ENCODE measurements at places on chromosomes 16 and 17.

DNA sequence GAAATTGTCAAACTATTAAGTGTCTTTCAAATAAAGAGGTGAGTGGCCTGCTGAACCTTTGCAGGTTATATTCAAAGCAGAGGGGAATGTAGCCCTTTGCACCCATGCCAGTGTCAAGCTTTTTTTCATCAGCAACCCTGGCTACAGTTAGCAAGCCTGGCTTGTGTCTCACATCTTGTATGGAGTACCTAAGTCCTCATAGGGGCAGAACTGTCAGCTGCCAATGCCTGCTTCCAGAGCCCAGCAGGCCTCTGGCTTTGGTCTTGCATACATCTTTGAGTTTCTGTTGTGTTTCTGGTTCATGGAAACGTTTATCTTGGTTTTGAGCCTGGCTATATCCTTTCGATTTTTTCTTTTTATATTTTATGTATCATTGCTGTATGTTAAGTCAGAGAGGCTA, 26.8 kb downstream of the REXO5 start:
- peaks cover 47% of the 10 kb centered on the region for H3K36me3 ChIP-seq
- no peaks in the 10 kb centered on the region for H3K4me1 ChIP-seq
- H3K27ac ChIP-seq = no peak overlapping the region

DNA sequence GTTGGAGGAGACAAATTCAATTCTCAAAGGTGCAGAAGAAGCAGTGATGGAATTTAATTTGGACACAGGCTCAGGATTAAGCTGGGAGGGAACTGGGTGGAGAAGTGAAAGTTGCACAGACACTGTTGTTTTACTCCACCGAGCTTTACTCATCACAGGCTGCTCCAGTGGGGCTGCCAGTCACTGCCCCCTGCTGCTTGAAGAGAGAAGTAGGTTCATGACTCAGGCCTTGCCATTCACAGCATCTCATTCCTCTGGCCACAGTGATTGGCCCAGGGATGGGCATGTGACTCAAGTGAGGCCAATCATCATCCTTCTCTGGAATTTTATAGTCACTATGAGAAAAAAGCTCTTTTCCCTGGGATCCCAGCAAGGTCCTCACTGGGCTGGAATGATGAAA, 11.8 kb downstream of the GNAO1 start:
- no peaks in the 10 kb centered on the region for H3K36me3 ChIP-seq
- peaks cover 3% of the 10 kb centered on the region for H3K27me3 ChIP-seq
- H3K27ac ChIP-seq = no peak overlapping the region
- H3K4me3 ChIP-seq = no peak overlapping the region

GRCh38 chr17:49567871-49568694, 7.6 kb upstream of the NXPH3 start:
- no peaks in the 10 kb centered on the region for H3K36me3 ChIP-seq
- DNase-seq = peak; percentile 91
- H3K4me3 ChIP-seq = peak overlapping the region; percentile 54
- peak overlapping the region; percentile 42 for H3K27ac ChIP-seq

DNA sequence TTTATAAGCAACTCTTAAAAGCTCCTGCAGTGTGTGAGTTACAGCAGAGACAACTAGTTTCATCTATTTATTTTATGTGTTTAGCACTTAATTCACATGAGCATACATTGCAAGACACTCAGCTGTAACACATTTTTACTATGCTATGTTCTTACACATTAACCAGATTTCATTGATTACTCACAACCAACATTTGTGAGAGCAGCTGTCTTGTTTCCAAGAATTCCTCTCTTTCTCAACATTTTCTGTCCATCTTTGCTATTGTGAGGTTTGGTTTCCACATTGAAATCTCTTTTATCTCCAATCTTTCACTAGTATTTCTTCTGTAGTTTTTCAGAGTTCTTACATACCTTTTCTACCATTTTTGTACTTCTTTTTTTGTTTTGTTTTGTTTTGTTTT, 51.2 kb downstream of the COPRS start:
- no peak for DNase-seq
- no peaks in the 10 kb centered on the region for H3K4me1 ChIP-seq
- H3K27ac ChIP-seq = no peak overlapping the region
- H3K36me3 ChIP-seq = no peaks in the 10 kb centered on the region

DNA sequence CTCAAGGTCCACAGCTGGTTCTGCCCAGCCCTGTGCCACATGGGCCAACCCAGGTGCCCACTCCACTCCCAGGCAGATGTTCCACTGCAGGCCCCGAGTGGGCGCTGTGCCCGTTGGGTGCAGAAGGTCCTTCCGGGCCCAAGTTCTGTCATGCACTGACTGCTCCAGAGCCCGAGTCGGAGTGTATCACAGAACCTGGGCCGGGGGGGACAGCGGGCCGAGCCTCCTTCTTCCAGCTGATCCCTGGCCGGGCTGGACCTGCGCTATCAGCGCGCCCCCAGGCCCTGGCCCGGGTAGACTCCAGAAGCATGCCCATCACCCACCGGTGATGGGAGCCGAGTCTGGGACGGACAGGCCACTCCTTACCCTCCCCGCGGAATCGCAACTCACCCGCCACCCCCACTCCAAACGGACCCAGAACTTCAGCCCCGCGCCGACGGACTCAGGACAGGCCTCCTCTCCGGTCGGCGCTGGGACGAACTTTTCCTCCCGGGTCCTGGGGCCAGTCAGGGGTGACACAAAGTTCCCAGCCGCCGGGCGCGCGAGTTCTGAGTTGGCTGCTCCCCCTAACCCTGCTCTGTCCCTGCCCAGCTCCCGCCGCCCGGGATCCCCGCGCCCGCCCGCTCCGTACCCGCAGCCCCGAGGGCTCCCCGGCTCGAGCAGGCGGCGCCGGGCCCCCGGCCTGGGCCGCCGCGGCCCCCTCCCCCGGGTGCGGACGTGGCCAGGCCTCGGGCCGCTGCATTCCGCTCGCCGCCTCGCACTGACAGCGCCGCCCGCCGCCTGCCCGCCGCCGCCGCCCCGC, at the start of gene COPZ2:
COPZ2 (minus strand) TSS at position 762 of the 802 bp plus-strand sequence; CDS start at position 742, 20 bp downstream.
- DNase-seq = peak; percentile 72
- H3K4me3 ChIP-seq = peak within 1 kb of the TSS; percentile 76
- H3K36me3 ChIP-seq = no peaks in the 10 kb centered on the region
- H3K27ac ChIP-seq = peak within 1 kb of the TSS; percentile 75

GRCh38 chr17:31687505-31688126, 171.4 kb downstream of the COPRS start:
- H3K36me3 ChIP-seq = no peaks in the 10 kb centered on the region
- H3K27ac ChIP-seq = no peak overlapping the region
- no peak overlapping the region for H3K4me3 ChIP-seq
- H3K27me3 ChIP-seq = peaks cover 19% of the 10 kb centered on the region
- no peak for DNase-seq

DNA sequence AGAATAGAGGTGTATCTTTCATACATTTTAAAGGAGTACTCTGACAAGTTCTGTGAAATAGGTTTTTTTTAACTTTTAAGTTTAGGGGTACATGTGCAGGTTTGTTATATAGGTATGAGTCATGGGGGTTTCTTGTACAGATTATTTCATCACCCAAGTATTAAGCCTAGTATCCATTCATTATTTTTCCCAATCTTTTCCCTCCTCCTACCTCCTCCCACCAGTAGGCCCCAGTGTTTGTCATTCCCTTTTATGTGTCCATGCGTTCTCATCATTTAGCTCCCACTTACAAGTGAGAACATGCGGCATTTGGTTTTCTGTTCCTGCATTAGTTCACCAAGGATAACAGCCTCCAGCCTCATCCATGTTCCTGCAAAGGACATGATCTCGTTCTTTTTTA, 175.5 kb downstream of the CYB561 start:
- no peak for DNase-seq
- H3K27ac ChIP-seq = no peak overlapping the region
- H3K4me3 ChIP-seq = no peak overlapping the region
- peaks cover 10% of the 10 kb centered on the region for H3K4me1 ChIP-seq

DNA sequence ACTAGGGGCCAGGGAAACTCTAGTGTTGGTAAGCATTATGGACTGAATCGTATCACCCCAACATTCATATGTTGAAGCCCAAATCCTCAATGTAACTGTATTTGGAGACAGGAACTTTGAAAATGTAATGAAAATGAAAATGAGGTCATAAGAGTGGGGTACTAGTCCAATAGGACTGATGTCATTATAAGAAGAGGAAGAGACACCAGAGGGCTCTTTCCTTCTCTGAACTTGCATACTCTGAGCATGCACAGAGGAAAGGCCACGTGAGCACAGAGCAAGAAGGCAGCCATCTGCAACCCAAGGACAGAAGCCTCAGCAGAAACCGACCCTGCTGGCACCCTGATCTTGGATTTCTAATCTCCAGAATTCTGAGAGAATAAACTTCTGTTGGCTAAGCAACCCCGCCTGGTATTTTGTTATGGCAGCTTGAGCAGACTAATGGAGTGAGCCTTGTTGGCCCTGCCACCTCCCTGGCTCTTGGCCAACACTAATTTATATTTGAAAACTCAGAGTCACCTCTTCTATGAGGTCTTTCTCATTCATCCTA, 273.4 kb downstream of the NTN1 start:
- no peak overlapping the region for H3K27ac ChIP-seq
- H3K36me3 ChIP-seq = no peaks in the 10 kb centered on the region

DNA sequence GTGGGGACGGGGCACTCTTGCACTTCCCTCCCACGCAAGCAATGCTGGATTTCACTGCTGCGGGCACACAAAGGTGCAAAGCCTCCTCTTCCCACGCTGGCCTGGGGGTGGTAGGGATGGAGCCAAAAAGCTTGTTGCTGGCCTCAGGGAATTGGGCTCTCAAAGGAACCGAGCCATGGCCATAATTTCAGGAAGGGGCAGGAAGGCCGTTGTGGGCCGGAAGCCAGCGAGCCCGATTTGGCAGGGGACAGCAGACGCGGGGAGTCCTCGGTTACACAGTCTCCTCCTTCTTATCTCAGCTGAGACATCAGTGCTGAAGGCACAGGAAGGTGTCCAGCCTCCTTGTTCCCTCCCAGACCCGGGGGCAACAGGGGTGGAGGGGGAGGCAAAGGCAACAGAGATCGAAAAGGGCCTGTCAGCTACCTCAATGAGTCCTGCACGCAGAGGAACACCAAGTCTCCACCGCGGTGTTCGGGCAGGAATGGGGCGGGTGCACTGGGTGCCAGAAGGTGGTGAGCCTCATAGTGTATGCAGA, 59.5 kb downstream of the SLFN11 start:
- DNase-seq = peak; percentile 20
- H3K4me1 ChIP-seq = peaks cover 26% of the 10 kb centered on the region
- peak overlapping the region; percentile 81 for H3K4me3 ChIP-seq
- peak overlapping the region; percentile 21 for H3K27ac ChIP-seq

- H3K4me3 ChIP-seq = no peak overlapping the region
- DNase-seq = no peak
- peaks cover 3% of the 10 kb centered on the region for H3K36me3 ChIP-seq
- H3K27me3 ChIP-seq = no peaks in the 10 kb centered on the region
- peaks cover 99% of the 10 kb centered on the region for H3K4me1 ChIP-seq
These were observed 58.9 kb downstream of the CYTH1 start for GRCh38 chr17:78723001-78723796.

DNA sequence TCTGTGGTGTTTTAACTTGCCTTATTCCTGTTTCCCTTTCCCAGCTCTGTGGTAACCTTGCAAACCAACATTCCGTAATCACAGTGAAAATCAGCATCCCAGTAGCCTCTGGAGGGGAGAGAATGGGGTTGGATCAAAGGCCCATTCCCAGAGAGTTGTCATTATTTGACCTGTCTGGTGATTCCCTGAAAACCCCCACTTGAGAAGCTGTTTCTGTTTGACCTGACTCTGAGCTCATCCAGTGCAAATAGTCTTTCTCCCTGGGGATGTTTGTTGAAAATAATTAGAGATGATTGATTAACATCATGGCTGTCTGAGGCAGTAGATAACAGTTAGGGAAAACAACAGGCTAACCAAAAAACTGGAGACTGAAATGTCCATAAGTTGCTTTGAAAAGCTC, 3.0 kb downstream of the CACNG1 start:
- peaks cover 5% of the 10 kb centered on the region for H3K36me3 ChIP-seq
- H3K4me1 ChIP-seq = no peaks in the 10 kb centered on the region
- H3K4me3 ChIP-seq = no peak overlapping the region
- H3K27ac ChIP-seq = no peak overlapping the region

GRCh38 chr17:708132-708531, 6.5 kb downstream of the VPS53 start:
- H3K27me3 ChIP-seq = no peaks in the 10 kb centered on the region
- no peak for DNase-seq

DNA sequence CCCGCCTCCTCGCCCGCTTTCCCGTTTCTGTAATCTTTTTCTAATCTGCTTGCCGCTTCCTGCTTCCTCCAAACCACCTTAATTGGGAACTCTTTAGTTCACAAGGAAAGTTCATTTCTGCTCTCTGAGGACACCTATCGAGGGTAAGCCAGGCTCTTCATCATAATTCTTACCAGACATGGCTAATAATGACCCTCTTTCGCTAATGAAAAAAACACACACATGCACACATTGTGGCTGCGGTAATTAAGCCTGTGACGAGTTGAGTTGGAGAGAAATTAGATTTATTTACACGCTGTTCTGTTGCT, 100.6 kb downstream of the ZNF423 start:
- DNase-seq = no peak
- H3K4me3 ChIP-seq = peak overlapping the region; percentile 19
- no peaks in the 10 kb centered on the region for H3K36me3 ChIP-seq
- no peak overlapping the region for H3K27ac ChIP-seq
- peaks cover 6% of the 10 kb centered on the region for H3K4me1 ChIP-seq

- no peak overlapping the region for H3K27ac ChIP-seq
- no peaks in the 10 kb centered on the region for H3K4me1 ChIP-seq
- DNase-seq = no peak
- H3K36me3 ChIP-seq = no peaks in the 10 kb centered on the region
These were observed 119.6 kb upstream of the CNTNAP4 start for GRCh38 chr16:76157629-76158028.

- H3K4me1 ChIP-seq = peaks cover 28% of the 10 kb centered on the region
- peak overlapping the region; percentile 82 for H3K27ac ChIP-seq
- peak; percentile 61 for DNase-seq
- H3K4me3 ChIP-seq = peak overlapping the region; percentile 90
- no peaks in the 10 kb centered on the region for H3K27me3 ChIP-seq
These were observed 790 bp downstream of the NCBP3 start for GRCh38 chr17:3845291-3845620.
